ENCODE measurements at places on chromosomes 2 and 18. TPM values are rescaled to one million over a fixed set of nuclear protein-coding genes. Genes with fewer than 3 reads are reported as not detected.

ERFE gene
- 0.39 TPM for total RNA-seq

SLC4A3 gene
- 0.05 TPM for total RNA-seq

GCG gene
- total RNA-seq = not detected

C2orf15 gene
- total RNA-seq = 1.1 TPM

SPATA3 gene
- total RNA-seq = 1.1 TPM

CYP27A1 gene
- total RNA-seq = 0.16 TPM

ST8SIA3 gene
- not detected for total RNA-seq

DES gene
- not detected for total RNA-seq

SNTG2 gene
- 0.25 TPM for total RNA-seq

COL3A1 gene
- total RNA-seq = 0.05 TPM

- H3K4me3 ChIP-seq = no peak overlapping the region
- H3K27ac ChIP-seq = no peak overlapping the region
- H3K27me3 ChIP-seq = peaks cover 2% of the 10 kb centered on the region
- peaks cover 11% of the 10 kb centered on the region for H3K4me1 ChIP-seq
These were observed 86.3 kb upstream of the PELI1 start for GRCh38 chr2:64230540-64230939.

DNA sequence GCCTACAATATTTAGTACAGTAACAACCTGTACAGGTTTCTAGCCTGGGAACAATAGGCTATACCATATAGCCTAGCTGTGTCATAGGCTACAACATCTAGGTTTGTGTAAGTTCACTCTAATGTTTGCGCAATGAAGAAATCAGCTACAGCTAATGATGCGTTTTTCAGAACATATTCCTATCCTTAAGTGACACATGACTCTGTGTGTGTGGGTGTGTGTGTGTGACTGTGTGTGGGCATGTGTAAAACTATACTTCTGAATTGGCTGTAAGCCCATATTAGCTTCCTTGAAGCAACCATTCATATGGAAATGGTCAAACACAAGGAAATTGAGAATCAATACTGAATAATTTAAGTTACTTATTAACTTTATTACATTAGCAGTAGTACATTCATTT, 120.8 kb upstream of the SULT1C3 start:
- no peak for DNase-seq
- H3K4me1 ChIP-seq = no peaks in the 10 kb centered on the region
- no peak overlapping the region for H3K4me3 ChIP-seq

DNA sequence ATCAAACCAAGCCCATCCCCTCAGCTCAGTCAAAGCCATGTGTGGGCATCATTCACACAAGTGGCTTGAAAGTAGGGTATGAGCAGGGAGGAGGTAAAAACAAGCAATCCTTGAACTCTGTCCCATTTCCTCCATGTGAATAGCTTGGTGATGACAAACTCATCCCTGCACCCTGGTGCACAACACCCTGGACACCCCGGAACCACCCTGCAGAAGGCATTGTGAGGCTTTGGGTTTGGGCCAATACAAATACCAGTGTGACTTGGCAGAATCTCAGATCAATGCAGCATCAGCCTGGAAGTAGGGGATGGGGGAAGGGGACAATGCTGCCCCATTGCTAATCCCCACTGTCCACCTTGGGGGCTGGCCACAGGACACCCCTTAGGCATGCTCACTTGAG, 28.6 kb downstream of the TGFA start:
- H3K27me3 ChIP-seq = no peaks in the 10 kb centered on the region
- no peaks in the 10 kb centered on the region for H3K36me3 ChIP-seq
- H3K4me1 ChIP-seq = peaks cover 14% of the 10 kb centered on the region
- H3K27ac ChIP-seq = no peak overlapping the region
- no peak for DNase-seq

- no peak overlapping the region for H3K4me3 ChIP-seq
- no peak for DNase-seq
- H3K27ac ChIP-seq = no peak overlapping the region
- no peaks in the 10 kb centered on the region for H3K4me1 ChIP-seq
- no peaks in the 10 kb centered on the region for H3K27me3 ChIP-seq
These were observed 634.3 kb upstream of the FANCL start for GRCh38 chr2:58875436-58875835.

DNA sequence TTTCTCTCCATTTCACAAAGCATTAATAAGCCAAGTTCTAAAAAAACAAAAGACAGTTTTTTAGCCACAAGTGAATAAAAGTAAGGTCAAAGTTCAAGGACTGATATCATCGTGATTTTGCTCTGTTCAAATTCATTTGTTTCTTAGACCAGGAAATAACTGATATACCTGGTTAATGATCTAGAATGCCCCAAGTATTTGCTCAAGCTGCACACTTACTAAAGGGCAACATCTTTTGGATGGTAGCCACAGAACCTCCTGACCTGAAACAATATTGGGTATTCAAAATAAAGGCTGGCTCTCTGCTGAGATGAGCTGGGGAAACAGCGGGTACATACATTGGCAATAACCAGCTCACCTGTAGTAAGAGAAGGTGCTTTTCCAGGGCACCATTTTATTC, 314.7 kb upstream of the LYPD1 start:
- no peak overlapping the region for H3K4me3 ChIP-seq
- H3K4me1 ChIP-seq = no peaks in the 10 kb centered on the region
- DNase-seq = no peak
- no peak overlapping the region for H3K27ac ChIP-seq
- H3K27me3 ChIP-seq = no peaks in the 10 kb centered on the region
- no peaks in the 10 kb centered on the region for H3K36me3 ChIP-seq

- no peak for DNase-seq
- no peaks in the 10 kb centered on the region for H3K4me1 ChIP-seq
- no peaks in the 10 kb centered on the region for H3K27me3 ChIP-seq
- no peaks in the 10 kb centered on the region for H3K36me3 ChIP-seq
- no peak overlapping the region for H3K27ac ChIP-seq
These were observed 119.5 kb upstream of the TLK1 start for GRCh38 chr2:171279983-171280790.

DNA sequence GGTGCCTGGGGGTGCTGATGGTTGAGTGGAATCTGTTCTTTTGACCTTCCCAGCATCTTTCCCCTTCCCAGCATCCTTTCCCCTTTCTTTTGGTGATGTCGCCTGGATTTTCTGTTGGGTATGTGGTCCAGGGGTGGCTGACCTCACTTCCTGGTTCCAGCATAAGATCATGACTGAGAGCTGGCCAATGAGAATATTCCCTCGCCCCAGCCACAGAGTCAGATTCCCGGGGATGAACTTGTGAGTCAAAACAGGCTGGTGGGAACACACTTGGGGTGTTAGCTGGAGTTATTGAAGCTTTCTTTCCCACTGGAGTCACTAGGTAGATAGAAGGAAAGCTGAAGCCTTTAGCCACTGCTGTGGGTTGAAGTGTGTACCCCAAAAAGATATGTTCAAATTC, 28.0 kb upstream of the FOSL2 start:
- no peaks in the 10 kb centered on the region for H3K36me3 ChIP-seq
- H3K4me1 ChIP-seq = peaks cover 75% of the 10 kb centered on the region
- no peak overlapping the region for H3K27ac ChIP-seq
- H3K27me3 ChIP-seq = peaks cover 4% of the 10 kb centered on the region
- H3K4me3 ChIP-seq = no peak overlapping the region

GRCh38 chr2:167383610-167384194, 495.4 kb downstream of the XIRP2 start:
- DNase-seq = no peak
- no peaks in the 10 kb centered on the region for H3K4me1 ChIP-seq
- H3K27me3 ChIP-seq = no peaks in the 10 kb centered on the region
- no peaks in the 10 kb centered on the region for H3K36me3 ChIP-seq
- no peak overlapping the region for H3K27ac ChIP-seq

- H3K4me3 ChIP-seq = no peak overlapping the region
- H3K36me3 ChIP-seq = peaks cover 4% of the 10 kb centered on the region
- peak overlapping the region; percentile 78 for H3K27ac ChIP-seq
- H3K4me1 ChIP-seq = peaks cover 15% of the 10 kb centered on the region
- peak; percentile 13 for DNase-seq
These were observed 10.6 kb downstream of the CFAP210 start for GRCh38 chr2:169683425-169684134.

GRCh38 chr18:47978603-47979002, 48.1 kb upstream of the SMAD2 start:
- DNase-seq = no peak
- H3K27ac ChIP-seq = no peak overlapping the region
- no peak overlapping the region for H3K4me3 ChIP-seq
- H3K4me1 ChIP-seq = no peaks in the 10 kb centered on the region
- no peaks in the 10 kb centered on the region for H3K27me3 ChIP-seq

DNA sequence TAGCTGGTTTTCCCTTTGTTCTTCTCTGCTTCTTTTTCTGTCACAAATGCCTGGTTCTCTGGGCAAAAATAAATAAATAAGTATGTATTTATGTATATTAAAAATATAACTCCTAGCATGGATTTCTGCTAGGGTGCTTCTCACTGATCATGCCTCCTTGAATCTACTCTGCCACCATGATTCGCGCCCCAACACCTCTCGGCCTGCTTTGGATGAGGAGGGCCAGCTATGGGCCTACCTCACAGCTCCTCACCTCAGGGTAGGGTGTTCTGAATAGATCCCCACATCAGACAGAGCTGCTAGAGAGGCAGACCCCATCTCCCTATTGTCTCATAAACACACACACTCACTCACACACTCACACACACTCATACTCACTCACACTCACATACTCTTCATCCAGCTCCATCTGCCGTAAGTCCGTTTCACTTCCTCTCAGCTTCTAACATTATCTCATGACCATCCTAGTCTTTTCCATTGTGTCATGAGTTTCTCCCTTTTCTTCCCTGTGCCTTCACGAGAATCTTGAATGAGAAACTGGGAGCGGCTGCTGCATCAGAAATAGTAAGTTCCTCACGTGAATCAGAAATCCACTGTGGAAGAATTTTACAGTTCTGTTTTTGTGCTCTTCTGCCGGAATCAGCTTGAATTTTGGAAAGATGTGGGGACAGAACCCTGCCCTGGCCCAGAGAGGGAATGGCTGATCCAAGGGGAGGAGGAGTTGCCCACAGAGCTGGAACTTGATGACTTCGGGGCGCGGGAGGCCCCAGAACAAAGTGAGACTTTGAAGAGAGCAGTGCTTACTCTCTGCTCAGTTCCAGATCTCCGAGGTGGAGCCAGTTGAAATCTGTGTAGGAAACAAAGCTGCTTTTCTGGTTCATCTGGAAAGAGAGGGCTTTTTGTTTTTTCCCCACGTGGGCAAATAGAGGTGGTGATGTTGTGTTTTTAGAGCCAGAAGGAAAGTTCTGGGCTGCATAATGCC, 20.9 kb downstream of the ANXA4 start:
- H3K27me3 ChIP-seq = no peaks in the 10 kb centered on the region
- peaks cover 23% of the 10 kb centered on the region for H3K4me1 ChIP-seq
- no peak overlapping the region for H3K27ac ChIP-seq
- H3K36me3 ChIP-seq = peaks cover 4% of the 10 kb centered on the region

DNA sequence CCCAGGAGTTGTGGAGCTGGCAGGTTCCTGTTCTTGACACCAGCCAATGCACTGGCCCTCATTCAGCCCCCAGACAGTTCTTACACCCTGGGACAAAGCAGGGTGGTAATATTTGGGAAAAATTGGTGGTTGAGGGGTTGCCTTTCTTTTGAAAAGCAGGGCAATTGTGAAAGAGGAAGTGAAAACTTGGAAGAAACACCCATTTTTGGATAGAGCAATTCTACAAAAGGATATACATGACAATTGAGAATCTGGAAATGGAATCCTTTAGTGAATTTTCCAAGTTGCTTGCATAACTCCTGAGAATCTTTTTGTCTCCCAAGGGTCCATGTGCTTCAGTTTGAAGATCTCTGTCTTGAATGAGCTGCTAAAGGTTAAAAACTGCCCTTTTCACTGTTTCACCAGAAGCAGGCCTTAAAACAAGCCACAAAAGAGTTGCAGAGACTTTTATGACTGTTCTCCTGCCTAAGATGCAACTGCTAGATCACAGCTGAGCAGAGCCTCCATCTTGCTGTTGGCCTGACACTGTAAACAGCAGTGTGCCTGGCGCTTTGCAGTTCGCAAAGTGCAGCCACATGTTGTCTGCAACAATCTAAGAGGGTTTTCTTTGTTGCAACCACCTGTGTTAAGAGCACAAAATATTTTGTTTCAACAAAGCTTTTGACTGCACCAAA, 11.8 kb downstream of the COL4A4 start:
- peaks cover 20% of the 10 kb centered on the region for H3K27me3 ChIP-seq
- DNase-seq = no peak
- no peaks in the 10 kb centered on the region for H3K4me1 ChIP-seq
- no peak overlapping the region for H3K4me3 ChIP-seq

- DNase-seq = no peak
- peak overlapping the region; percentile 8 for H3K27ac ChIP-seq
- H3K36me3 ChIP-seq = peaks cover 8% of the 10 kb centered on the region
- no peak overlapping the region for H3K4me3 ChIP-seq
- H3K4me1 ChIP-seq = peaks cover 14% of the 10 kb centered on the region
These were observed 81.1 kb downstream of the ACVR2A start for GRCh38 chr2:147925886-147926285.

GRCh38 chr2:109507217-109507616, 106.5 kb downstream of the SEPTIN10 start:
- DNase-seq = no peak
- H3K4me3 ChIP-seq = no peak overlapping the region
- H3K36me3 ChIP-seq = no peaks in the 10 kb centered on the region
- H3K27ac ChIP-seq = no peak overlapping the region
- H3K4me1 ChIP-seq = no peaks in the 10 kb centered on the region

- no peak overlapping the region for H3K27ac ChIP-seq
- H3K36me3 ChIP-seq = no peaks in the 10 kb centered on the region
- no peak for DNase-seq
- no peaks in the 10 kb centered on the region for H3K27me3 ChIP-seq
- no peak overlapping the region for H3K4me3 ChIP-seq
These were observed 504.0 kb downstream of the LRRTM4 start for GRCh38 chr2:77018219-77018618.

DNA sequence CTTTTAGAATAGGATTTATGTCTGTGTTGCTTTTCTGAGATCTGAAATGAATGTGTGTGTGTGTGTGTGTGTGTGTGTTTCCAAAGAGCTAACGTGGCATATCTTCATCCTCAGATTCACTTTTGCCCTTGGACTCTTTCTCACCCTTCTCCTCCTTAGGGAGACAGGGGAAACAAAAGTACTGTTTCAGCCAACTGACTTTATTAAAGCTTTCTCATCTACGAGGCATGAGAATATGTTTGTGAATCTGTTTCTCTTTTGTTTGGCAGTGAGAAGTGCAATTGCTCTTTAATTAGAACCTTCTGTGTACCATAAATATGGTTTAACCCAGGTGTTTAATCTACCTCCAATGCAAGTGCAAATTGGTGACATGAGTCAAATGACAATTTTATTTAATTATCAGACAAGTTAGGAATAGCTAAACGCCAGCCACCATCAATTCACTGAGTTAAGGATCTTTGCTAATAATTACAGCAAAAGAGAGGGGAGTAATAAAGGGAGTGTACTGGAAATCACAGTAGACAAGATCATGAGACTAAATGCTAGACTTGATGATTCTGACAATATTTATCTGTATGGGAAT, 186.4 kb upstream of the COL3A1 start:
- H3K4me3 ChIP-seq = no peak overlapping the region
- H3K4me1 ChIP-seq = no peaks in the 10 kb centered on the region
- H3K36me3 ChIP-seq = no peaks in the 10 kb centered on the region
- H3K27me3 ChIP-seq = no peaks in the 10 kb centered on the region
- DNase-seq = no peak

GRCh38 chr2:86171295-86171694, 24.0 kb downstream of the IMMT start:
- H3K4me3 ChIP-seq = no peak overlapping the region
- no peak for DNase-seq
- H3K27ac ChIP-seq = peak overlapping the region; percentile 61
- H3K36me3 ChIP-seq = peaks cover 56% of the 10 kb centered on the region
- H3K27me3 ChIP-seq = no peaks in the 10 kb centered on the region
- H3K4me1 ChIP-seq = peaks cover 4% of the 10 kb centered on the region

Data from activated CD4-positive, alpha-beta T cell treated with anti-CD3 and anti-CD28 coated beads for 36 hours (primary cell).